ENCODE measurements at places on chromosomes 3 and 15.

- DNase-seq = no peak
These were observed 75.5 kb downstream of the PEX5L start for GRCh38 chr3:179961071-179961702.

- DNase-seq = no peak
These were observed 114.7 kb downstream of the ETFA start for GRCh38 chr15:76196269-76197231.

DNA sequence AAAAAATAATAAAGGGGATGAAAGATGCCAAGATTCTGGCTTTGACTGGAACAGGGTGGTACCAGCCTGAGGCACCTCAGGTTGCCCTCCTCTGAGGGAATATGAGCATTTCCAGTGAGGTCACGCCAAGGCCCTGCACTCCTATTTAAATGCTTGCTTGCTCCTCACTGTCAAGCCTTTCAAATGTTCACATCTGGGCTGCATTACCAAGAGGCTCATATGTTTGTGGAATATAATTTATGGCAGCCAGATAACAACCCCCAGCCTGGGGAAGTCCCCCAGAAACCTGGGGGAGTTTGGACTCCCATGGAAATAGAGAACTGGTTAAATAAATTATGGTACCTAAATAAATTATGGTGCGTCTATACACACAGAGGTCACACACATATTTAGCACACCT, 88.4 kb downstream of the FRMD4B start:
- no peak for DNase-seq

DNA sequence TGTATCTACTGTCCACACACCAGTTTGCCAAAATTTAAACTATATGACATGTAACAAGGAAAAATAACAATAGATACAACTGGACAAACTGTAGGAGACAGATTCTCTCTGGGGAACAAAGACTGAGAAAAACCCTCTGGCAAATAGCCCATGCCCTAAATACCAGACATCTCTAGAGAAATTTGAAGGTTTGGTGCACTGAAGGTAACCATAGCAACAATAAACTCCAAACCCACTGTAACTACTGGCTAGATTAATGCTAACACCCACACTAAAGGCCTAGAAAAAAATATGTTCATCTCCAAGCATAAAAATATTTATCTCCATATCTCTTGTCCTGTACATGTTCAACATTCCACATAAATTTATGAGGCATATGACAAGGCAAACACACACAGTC, 267.1 kb downstream of the STXBP5L start:
- no peak for DNase-seq

GRCh38 chr3:10702961-10703740, 112.9 kb upstream of the SLC6A11 start:
- no peak for DNase-seq

DNA sequence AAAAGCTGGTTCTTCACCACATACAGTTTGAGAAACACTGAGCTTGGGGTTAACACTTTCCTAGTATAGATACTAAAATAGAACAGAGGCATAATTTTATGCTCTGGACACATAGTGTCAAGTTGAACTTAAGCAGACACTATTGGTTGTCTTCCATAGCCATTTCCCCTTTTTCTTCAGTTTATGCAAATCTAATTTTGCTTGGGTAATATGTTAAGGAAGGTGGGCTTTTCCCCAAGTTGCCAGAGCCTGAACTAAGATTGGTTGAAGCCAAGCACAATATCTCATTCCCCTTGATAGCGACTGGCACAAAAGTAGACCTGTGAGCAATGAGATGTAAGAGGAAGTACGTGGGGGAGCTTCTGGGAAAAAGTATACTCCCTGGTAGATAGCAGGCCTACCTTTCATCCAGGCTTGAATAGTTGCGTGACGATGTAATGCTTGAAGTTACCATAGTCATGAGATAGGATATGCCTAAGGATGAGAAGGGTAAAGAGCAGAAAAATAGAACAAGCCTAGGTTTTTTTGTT, 4.5 kb upstream of the POPDC2 start:
- no peak for DNase-seq

DNA sequence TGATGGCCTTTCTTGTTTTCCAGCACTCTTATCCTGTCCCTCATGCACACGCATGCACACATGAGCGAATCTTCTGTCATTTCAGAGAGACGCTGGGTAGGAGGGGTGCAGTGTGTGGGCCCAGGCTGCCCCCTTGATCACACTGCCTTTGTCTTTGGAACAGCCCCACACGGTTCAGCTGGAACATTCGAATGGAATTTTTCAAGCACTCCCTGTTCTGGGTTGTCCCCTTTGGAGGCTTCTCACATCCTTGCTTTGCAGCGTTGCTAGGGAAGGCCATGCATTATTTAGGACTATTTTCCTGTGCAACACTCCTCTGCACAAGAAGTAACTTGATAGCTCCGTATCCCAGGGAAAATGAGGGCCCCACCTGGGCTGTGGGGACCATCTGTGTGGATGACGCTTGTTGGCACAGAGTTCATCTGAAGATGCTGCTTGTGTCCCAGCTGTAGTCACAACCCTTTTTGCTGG, 78.4 kb downstream of the SPSB4 start:
- no peak for DNase-seq

DNA sequence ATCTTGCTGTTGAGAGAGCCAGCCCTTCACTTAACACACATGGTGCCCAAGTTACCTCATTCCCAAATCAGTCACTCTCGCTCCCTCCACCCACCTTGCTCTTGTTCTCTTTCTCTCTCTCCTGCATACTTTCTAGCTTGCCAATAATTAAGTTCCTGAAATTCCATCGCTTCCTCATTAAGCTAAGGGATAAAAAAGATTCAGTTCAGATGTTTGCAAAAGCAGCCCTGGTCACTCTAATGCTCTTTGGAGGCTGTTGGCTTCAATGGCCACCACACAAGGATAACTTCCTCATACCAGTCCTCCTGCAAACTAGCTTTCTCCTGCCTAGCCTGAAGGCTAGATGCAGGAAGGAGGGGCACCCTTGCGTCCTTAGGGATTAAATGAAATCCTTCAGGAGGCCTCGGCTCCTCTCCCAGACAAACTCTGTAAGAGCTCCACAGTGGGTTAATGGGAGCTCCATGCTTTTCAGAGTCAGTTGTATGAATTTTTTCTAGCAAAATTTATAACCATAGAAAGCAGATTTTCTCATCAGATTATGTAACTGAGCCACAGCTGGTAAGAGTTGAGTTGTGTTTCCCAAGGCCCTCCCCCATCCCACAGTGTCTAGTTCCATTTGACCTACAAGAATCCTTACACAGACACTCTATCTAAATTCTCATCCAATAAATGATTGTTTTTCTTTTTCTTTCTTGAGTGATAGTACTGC, 176.6 kb upstream of the TRIM42 start:
- no peak for DNase-seq

- no peak for DNase-seq
These were observed 44.1 kb downstream of the TNIK start for GRCh38 chr3:171416061-171416460.

DNA sequence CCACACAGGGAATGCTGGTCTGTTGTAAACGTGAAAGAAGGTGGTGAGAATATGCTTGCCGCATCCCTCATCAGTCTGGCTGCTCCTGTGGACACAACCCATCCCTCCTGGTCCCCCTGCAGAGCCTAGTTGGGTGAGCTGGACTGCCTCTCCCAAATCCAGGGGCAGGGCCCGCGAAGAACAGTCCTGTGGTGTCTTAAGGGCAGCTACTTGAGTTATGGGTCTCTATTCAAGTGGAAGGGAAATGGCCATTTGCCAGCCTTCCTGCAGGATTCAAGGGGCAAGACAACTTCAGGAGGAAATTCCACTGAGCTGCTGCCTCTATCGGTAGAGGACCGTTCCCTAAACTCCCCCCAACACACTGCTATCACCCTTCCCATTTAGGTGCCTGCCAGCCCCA, 98.9 kb downstream of the IQSEC1 start:
- DNase-seq = no peak

DNA sequence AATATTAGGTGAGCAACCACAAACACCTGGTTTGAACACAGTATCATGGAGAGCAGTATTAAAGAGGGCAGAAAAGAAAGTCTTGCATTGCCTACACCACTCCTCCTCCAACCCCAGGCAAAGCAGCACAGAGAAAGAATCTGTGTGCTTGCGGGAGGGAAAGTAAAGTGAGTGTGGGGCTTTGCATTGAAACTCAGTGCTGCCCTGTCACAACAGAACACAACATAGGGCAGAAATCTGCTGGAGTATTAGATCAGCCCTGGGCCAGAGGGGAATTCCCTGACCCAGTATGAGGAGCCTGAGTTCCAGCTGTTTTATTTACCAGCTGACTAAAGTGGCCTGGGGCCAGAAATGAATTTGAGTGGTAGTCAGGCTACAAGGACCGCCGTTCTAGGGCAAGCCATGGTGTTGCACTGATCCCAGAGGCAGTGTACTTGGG, 75.5 kb downstream of the SPATA16 start:
- DNase-seq = no peak

GRCh38 chr3:122977746-122978466, 49.7 kb downstream of the SEMA5B start:
- no peak for DNase-seq

DNA sequence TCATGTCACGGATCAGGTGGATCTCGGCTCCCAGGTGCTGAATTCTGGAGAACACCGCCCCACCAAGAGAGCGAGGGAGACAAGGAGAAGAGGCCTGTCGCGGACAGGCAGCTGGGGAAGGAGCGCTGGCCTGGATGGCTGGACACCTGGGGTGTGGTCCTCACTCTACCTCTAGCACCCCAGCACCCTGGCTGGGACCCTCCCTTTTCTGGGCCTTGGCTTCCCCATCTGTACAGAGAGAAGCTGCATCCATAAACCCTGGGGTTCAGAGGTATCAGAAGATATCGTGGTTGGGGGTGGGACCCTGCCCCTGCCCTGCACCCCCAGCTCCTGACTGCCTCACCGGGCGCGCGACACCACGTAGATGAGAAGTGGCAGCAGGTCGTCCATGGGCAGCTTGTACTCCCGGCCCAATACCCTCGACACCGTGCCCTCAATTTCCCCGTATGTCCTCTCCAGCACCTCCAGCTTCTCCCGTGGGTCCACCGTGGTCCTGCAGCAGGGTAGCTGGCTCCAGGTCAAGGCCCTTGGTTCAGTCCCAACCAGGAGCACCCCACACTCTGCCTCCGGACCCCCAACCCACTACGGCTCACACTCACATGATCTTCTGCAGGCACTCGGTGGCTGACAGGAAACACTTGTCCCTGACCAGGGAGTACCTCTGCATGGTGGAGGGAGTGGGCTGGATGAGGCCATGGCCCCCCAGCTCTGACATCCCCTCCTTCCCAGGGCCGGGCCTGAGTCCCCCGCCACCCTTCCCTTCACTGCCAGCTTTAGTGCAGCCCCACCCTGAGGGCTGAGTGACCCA, 21.7 kb downstream of the ALS2CL start:
- no peak for DNase-seq

DNA sequence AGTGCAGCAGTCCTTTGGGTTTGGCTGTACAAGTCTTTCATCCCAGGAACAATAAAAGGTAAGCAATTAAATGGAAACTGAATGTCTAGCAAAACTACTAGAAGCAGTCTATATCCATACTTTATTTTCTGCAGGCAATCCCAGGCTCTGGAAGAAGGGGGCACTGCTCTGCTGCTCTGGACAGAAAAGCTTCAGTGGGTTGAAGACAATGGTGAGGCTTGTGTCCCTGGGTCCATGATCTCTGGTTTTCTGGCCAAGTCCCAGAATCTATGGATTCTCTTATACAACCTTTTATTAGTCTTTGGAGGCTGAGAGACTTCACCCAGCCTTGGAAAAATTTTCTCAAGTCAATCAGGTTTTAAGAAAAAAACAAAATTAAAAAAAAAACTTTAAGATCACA, 35.6 kb downstream of the SCAP start:
- no peak for DNase-seq

DNA sequence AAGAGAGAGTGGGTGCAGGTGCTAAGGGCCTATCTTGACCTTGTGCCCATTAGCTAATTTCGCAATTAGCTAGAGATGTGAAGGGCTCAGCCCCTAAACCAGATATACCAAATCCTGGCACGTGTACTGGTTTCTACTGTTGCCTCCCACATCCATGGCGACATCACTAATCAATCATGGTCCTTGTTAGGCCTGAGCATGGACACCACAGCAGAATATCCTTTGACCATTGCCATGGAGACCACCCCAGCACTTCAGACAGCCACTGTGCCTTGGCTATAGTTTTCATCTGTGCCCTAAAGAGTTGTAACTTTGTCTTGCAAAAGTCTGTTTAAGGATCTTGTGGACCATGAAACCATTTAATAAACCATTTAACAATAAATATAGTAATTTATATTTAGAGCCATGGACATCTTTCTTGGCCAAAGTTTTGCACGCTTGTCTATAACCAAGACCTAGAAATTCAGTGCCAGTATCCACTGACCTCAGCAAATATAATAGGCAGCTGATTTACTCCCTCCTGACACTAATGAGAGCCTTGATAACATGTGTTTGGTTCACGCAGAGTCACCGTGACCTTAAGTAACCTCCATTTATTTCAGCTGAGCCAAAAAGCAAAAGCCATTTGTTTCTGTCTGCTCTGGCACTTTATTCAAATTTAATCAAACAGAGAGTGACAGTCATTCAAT, 43.4 kb downstream of the COLQ start:
- DNase-seq = no peak

- DNase-seq = no peak
These were observed 576.7 kb downstream of the CADM2 start for GRCh38 chr3:85535517-85535916.

DNA sequence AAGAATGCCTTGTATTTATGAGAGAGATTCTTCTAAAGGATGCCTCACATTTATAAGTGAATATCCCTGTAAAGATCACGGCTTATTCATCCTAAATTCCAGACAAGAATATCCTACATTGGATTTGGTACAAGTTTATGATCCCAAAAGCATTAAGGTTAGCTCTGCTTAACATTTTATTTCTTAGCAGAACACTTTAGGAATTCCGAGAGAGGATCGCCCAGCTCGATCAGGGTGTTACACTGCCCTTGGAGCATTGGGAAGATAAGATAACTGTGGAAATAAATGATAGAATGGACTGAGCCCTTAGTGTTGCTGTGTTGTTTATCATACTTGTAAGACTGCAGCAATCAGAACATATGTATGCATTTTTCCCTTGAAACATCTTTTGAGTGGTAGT, 223.0 kb upstream of the CDIN1 start:
- no peak for DNase-seq

DNA sequence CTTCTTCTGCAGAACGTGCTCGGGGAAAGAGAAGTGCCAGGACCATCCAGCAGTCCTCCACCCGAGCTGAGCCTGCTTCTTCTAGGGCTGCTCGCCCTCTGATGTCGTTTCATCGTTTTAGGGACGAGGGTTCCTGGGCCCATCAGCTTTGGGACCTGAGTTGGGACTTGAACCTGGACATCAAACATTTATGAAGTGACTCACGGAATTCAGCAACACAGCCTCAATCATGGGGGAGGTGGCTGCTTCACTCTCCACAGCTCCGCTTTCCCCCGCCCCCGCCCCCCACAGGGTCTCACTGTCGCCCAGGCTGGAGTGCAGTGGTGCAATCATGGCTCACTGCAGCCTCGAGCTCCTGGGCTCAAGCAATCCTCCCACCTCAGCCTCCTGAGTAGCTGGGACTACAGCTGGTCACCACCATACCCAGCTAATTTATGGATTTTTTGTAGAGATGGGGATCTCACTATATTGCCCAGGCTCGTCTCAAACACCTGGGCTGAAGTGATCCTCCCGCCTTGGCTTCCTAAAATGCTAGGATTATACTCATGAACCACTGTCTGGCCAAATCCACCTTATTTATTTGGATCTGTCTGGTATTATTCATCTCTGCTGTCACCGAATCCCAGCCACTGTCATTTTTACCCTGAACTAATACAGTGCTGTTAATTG, 725 bp upstream of the SCAMP2 start:
- no peak for DNase-seq

- no peak for DNase-seq
These were observed 4.5 kb downstream of the THBS1 start for GRCh38 chr15:39585389-39585841.
